ENCODE measurements at places on chromosomes 1 and 21.

- no peak for DNase-seq
These were observed 10.7 kb downstream of the SCCPDH start for GRCh38 chr1:246734866-246735265.

- no peak for DNase-seq
These were observed 18.1 kb downstream of the LMOD1 start for GRCh38 chr1:201928266-201928665.

- no peak for DNase-seq
These were observed 666.2 kb upstream of the CAMK1G start for GRCh38 chr1:208917281-208917680.

DNA sequence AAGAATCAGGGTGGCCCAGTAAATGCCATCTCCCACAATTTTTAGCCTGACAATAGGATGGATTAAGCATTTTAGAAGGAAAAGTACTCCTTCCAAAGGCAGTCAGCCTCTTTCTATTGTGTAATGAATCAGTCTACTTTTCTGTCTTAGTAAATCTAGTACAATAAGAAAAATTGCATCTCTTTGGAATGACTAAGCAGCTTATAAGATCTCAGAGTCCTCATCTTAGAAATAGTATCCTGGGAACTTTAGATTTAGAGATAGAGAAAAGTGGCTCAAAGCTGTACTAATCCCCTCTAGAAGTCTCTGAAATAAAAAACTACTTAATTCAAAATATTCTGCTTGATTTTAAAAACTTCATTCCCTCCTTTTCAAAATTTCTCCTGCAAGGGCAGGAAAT lies 81.4 kb downstream of the SLC44A5 start:
- no peak for DNase-seq

DNA sequence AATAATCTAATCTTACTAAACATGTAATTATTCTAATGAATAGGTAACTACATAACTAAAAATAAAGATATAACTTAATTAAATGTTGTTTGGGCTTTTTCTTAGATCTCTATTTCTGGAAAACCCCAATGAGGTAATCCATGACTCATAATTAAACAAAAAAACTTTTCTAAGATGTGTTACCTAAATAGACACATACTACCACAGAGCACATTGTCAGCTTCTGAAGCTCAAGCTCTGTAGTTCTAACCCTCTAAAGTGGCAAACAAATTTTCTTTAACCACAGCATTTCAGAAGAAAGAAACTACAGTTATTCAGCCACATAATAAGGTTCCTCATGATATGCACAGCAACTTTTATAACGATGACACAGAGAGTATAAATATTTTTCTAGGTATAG lies 4.2 kb downstream of the OR6K3 start:
- no peak for DNase-seq

- DNase-seq, result no peak
These were observed 3.3 kb downstream of the SSBP3 start for GRCh38 chr1:54402896-54403295.

DNA sequence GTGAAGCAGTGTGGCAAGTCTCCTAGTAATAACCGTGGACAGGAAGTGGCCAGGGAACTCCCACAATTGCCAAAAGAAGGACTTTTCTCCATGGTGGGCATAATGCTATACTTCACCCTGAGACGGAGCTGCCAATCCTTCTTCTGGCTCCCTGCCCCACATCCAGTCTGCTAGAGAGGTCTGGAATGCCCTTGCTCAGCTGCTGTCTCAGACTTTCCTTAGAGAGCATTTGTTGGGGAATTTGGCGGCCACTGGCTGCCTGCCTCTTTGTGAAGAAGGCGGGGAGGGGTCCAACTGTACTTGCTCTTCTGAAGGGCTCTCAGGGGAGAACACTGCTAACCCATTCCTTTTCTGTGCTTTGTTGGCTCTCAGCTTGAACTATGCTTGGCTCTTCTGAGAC lies 123.7 kb upstream of the EDN2 start:
- DNase-seq, result peak; percentile 20

- no peak for DNase-seq
These were observed 587.9 kb downstream of the ADGRL2 start for GRCh38 chr1:82388679-82389078.

DNA sequence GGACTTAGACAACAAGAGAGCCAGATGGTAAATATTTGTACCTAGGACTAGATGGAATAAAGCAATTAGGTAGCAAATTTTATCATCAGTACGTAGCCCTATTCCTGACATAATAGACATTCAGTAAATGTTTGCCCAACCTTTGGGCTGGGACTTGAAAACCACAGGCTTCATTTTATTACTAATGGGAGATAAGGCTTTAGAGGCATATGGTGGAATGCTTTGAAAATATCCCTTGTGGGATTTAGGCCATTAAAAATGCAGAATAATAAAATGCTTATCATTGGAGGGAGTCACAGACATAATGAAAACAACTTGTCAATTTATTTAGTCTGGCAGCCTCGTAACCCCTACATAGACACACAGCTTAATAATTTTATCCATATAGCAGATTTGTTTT lies 296.1 kb upstream of the SPAG17 start:
- no peak for DNase-seq

- no peak for DNase-seq
These were observed 12.4 kb upstream of the FAM3B start for GRCh38 chr21:41304068-41304720.

DNA sequence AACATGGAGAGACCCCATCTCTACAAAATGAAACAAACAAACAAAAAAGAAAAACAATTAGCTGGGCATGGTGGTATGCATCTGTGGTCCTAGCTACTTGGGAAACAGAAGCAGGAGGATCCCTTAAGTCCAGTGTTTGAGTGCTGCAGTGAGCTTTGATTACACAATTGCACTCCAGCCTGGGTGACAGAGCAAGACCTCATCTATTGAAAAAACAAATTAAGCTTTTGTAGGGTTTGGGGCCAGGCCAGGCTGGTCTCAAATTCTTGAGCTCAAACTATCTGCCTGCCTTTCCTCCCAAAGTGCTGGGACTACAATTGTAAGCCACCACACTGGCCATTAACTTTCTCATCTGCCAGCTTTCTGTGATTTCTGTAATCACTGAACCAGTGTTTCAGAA lies 27.2 kb downstream of the NIPAL3 start:
- no peak for DNase-seq

- no peak for DNase-seq
These were observed 102.3 kb downstream of the DYRK1A start for GRCh38 chr21:37468909-37469308.

DNA sequence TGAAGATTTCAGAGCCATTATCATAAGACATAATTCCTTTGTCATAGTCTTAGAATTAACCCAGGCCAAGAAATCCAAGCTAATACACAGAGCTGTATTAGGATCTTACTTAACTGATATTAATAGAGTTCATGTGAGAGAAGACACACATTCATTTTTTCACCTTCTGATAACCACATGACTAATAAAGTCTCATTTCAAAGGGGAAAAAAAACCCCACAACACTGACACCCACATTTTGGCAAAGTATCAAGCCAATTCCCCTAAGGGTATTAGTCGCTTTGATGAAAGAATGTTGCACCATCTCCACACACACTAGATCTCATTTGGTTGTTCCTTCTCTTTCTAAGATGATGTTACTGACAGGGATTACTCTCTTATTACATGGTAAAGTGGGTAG lies 344.4 kb upstream of the ESRRG start:
- no peak for DNase-seq

- DNase-seq, result no peak
These were observed 443.0 kb downstream of the PTPRU start for GRCh38 chr1:29679316-29679715.

DNA sequence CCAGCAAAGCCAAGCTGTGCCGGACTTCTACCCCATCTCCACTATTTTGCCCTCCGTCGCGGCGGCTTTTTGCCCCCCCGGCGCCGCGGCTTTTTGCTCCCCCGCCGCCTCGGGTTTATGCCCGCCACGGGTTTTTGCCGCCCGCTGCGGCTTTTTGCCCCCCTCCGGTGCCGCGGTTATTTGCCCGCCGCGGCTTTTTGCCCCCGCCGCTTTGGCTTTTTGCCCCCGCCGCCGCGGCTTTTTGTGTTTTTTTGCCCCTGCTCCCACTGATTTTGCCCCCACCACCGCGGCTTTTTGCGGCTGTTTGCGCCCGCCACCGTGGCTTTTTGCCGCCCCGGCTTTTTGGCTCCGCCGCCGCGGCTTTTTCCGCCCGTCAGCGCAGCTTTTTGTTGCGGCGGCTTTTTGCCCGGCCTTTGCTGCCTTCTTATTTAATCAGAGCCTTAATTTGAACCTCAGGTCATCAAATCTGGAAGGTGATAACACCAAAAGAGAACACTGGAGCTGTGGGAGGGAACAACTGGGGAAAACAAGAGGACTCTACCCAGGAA lies 106.0 kb downstream of the TPTE start:
- no peak for DNase-seq

DNA sequence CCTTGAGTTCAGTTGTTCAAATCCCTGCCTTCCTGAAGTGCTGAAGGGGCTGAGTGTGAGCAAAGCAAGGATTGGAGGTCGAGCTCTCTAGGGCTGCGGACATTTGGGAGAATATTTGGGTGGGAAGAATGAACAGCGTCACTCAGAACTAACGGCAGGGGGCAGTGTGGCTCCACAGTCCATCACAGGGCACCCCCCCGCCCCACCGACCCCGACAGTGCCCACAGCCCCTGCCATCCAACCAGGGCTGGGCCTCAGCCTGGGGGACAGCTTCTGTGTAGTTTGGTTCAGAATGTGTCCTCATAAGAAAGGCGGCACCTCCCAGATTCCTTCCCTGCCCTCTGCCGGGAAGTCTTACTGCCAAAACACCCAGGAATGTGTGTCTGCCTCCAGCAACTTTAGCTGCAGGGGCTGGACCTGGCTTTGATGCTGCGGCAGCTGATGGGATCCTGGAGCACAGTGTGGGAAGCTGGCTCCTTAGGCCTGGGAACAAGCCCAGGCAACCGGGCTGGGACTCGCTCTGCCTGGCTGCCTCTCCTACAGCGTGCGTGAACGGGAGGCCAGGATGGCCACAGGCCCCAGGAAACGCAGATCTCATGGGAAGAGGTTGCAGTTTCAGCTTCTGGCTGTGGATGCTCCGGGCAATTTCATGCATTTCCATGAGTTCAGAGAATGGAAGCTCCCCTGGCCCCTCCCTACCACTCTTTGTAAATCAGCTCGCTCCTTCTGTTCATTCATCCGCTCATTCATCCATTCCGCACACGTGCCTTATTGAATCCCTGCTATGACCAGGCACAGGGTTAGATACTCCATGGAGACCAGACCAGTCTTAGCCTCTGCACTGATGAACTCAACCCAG lies 104.9 kb upstream of the TMPRSS2 start:
- DNase-seq, result peak; percentile 37

GRCh38 chr1:110220324-110220723 lies 10.2 kb downstream of the KCNC4 start:
- DNase-seq, result no peak

DNA sequence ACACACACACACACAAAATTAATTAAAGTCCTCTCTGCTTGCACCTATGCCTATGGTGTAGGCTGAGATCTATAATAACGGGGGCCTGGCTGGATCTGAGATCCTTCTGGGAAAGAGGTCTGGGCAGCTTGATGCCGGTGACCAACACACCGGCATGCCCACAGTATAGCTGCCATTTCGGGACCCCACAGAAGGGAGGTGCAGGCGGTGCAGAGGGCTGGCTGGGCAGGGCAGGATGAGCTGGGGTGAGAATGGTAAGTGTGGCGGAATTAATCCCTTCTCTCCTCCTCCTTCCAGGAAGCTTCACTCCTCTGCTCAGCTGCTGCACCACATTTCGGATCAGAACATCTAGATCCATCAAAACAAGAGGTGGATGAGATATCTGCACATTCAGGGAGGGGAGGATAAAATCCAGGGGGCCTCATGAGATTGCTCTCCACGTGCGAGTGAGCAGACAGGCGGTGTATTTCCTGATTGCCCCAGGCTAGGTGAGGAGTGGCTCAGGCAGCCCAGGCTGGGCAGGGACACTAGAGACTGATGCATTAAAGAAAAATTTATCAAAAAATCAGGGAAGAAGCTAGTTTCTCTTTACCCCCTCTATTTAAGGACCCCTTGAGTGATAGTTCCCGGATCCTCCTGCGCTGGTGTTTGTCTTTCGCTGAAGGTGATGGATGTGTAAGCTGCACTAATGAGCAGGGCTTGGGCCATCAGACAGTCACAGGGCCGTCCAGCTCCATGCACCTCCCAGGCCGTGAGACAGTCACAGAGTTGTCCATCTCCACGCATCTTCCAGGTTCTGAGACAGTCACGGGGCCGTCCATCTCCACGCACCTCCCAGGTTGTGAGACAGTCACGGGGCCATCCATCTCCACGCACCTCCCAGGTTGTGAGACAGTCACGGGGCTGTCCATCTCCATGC lies 449.9 kb downstream of the PTPRU start:
- peak; percentile 6 for DNase-seq

GRCh38 chr21:44684483-44684882 lies 2.5 kb upstream of the KRTAP12-1 start:
- DNase-seq, result no peak

GRCh38 chr1:199490769-199491527 lies 536.6 kb upstream of the NR5A2 start:
- no peak for DNase-seq

GRCh38 chr1:37073854-37074379 lies 39.6 kb upstream of the GRIK3 start:
- DNase-seq, result no peak

- DNase-seq, result no peak
These were observed 298.3 kb downstream of the ASTN1 start for GRCh38 chr1:176866011-176866714.

DNA sequence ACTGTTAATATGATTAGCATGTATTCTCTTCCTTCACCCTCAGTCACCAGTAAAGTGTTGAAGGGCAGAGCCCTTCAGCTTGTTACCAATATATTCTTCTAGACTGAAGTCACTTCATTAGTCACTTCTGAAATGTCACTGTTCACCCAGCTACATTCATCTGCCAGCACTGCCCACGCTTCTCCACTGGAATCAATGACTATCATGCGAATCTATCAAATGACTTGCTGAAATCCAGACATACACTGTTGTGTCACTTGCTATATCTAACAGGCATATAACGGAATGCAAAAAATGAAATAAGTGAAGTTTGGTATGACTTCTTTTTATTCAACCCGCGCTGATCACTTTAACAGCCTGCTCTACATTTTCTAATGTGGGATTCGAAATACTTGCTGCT lies 16.1 kb downstream of the FH start:
- DNase-seq, result no peak

DNA sequence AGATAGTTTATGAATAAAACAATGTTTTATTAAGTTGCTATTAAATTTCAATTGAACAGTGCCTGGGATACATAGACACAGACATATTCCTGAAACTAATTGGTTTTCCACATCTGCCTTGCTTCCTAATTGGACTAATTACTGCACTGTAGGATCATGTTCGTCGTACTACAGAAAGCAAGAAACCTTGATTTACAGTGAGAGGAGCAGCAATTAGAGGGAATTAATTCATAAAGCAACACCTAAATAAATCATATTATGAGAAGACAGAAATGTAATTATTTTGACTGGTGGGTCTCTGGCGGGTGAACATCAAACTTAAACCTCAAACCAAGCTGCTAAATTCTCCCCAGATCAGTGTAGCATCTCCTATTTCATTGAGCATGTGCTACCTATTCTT lies 124.6 kb upstream of the CAMK1G start:
- no peak for DNase-seq

DNA sequence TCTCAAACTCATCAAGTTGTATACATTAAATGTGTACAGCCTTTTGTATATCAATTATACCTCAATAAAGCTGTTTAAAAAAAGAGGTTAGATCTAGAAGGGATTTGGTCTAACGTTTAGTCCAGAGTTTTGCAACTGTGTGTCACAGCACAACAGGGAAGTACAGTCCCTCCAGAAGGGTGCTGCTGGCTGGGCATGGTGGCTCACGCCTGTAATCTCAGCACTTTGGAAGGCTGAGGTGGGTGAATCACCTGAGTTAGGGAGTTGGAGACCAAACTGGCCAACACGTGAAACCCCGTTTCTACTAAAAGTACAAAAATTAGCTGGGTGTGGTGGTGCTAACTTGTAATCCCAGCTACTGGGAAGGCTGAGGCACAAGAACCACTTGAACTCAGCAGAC lies 78.3 kb upstream of the HAO2 start:
- DNase-seq, result no peak
